NCI-H510A (cell line): ENCODE measurements at places on chromosomes 12 and 14.

DNA sequence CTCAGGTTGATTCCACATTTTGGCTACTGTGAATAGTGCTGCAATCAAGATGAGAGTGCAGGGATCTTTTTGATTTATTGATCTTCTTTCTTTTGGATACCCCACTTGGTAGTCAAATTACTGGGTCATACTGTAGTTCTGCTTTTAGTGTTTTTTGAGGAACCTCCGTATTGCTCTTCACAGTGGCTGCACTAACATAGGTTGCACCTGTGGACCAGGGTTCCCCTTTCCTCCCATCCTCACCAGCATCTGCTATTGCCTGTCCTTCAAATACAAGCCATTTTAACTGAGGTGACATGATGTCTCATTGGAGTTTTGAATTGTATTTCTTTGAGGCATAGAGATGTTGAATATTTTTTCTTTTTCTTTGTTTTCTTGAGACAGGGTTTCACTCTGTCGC, 152.5 kb upstream of the TMEM132C start:
- no peak for DNase-seq

GRCh38 chr14:70898111-70898745, 9.0 kb upstream of the PCNX1 start:
- no peak for DNase-seq

GRCh38 chr12:124152731-124153130, 142.2 kb upstream of the RFLNA start:
- no peak for DNase-seq

DNA sequence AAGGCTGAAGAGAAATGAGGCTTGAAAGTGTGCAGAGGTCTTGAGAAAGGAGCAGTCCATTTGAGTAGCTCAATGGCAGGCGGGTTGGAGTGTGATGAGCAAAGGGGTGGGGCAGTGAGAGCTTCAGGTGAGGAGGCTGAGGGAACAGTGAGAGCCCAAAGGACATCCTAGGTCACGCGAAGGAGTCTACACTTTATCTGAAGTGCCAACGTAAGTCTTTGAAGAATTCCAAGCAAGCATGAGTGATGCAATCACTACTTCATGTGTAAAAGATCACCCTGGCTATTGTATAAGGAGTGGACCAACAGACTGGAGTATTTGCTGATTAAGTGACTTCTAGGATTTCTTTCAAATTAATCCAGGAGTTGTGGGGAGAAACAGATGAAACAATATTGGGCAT, 159.9 kb upstream of the HIF1A start:
- DNase-seq: no peak

- DNase-seq: no peak
Measured at GRCh38 chr12:89862511-89863445, 154.1 kb upstream of the ATP2B1 start.

- DNase-seq: no peak
Measured at GRCh38 chr14:104268725-104269436, 130.5 kb downstream of the KIF26A start.

DNA sequence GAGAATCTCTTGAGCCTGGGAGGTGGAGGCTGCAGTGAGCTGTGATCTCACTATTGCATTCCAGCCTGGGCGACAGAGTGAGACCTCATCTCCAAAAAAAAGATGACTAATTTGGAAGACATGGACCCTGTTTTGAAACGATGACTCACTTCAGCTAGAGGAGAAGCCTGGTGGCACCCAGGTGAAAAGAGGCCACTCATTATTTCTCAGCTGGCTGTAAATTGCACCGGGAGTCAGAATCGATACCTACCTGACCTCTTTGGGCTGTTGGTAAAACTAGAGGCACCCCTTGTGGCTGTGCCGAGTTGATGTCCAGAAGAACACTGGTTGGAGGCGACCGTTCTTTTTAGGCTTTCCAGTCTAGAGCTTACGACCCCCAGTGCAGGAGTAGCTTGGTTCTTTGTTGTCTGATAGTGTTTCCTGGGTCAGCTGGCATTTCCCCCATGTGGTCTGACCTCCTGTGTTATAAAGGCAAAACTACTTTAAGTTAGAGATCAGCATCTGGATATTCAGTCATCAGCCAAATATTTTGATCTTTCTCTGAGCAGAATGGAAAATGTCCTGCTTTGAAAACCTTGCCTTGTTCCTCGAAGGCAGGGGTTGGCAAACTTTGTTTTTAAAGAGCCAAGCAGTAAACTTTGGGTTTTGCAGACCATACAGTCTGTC, 93.2 kb downstream of the CHST11 start:
- no peak for DNase-seq

DNA sequence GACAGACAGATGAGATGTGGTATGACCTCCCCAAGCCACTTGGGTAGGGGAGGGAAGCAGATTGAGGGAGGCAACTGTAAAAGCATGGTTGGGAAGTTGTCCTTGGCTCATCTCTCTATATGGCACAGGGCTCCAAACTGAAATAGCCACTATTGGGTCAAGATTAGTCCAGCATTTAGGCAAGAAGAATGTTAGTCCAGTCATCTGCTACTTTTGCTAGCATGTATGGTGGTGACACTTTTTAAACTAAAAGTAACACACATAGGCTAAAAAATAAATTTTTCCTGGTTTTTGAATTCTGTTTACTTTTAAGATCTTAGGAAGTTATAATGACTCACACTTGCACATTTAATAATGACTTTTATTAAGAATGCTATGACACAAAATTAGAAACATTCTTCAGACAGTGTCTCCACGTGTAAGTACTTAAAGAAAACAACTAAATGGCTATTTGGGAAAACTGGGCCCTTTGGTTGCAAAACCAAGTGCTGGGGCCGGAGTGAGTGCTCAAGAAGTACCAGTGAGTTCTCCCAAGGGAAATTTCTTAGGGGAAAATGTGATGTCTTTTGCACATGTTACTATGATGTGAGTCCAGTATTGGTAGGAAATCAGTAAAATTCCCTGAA, 179.1 kb upstream of the HIF1A start:
- no peak for DNase-seq

GRCh38 chr14:38073641-38074040, 134.1 kb upstream of the SSTR1 start:
- no peak for DNase-seq

- no peak for DNase-seq
Measured at GRCh38 chr12:1611803-1612572, 17.0 kb upstream of the WNT5B start.

GRCh38 chr14:95297832-95298231, 21.9 kb downstream of the CLMN start:
- no peak for DNase-seq

DNA sequence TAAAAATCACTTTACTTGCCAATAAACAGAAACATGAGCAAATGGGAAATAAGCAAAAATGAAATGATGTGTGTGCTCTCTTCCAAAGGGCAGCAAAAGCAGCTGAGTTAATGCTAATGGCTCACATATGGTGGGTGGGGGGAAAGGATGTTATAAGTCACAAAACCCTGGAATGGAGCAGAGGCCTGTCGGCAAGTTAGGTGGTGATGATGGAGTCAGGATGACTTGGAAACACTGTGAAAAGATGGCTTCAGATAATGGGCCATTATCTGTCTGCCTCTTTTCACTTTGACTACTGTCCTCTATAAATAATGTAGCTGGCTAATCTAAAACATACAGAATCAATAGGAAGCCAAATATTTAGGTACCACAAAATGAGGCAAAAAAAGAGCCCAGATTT, 228.7 kb downstream of the APAF1 start:
- DNase-seq: no peak

DNA sequence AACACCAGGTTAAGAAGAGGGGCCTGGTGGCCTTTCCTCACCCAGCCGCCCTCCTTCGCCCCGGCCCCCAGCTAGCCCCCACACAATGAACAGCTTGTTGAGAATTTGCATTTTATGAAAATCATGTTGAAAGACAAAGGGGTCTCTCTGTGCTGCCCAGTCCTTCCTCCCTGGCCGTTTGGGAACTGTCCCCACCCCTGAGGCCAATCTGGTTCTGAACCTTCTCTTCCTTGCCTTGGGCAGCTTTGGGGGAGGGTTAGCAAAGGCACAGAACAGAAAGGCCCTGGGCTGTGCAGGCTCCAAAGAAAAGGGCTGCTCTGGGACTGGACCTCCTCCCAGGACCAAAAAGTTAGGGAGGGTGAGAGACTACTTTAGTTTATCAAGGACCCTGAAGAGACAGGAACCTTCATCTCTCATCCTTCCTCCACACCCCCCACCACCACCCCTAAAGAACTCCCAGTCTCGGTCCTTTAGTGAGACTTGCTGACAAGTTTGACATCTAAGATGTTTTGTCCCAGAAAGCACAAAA, 1.3 kb downstream of the TAMALIN start:
- no peak for DNase-seq

GRCh38 chr14:58862416-58863160, 224.8 kb downstream of the DACT1 start:
- no peak for DNase-seq

GRCh38 chr12:263574-263973, 938 bp upstream of the SLC6A13 start:
- DNase-seq: no peak
